COLO829 (cell line): ENCODE measurements at places on chromosomes 6 and 20.

- DNase-seq = peak; percentile 13
Observed at GRCh38 chr6:152338335-152339125, 298.6 kb downstream of the SYNE1 start.

GRCh38 chr6:7809346-7809745 lies 83.4 kb downstream of the BMP6 start:
- DNase-seq = no peak

- peak; percentile 89 for DNase-seq
Observed at GRCh38 chr6:14068133-14068532, 49.4 kb upstream of the CD83 start.

GRCh38 chr6:37690964-37691735 lies 6.5 kb downstream of the MDGA1 start:
- peak; percentile 78 for DNase-seq

DNA sequence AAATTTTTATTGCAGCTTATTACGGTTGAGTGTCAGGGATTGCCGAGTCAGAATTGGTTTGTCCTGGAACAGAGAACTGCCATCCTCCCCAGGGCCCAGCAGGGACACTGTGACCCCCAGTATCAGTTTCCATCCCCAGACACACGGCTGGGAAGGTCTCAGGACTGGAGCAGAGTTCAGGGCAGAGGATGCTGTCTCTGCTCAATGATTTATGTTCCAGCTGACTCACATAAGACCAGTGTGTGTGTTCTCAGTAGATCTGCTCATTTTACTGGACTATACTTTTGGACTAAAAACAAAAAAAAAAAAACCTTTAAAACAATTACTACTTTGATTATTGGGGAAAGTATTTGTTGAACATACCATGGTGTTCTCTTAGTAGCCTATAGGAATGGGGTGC lies 44.2 kb downstream of the FNDC1 start:
- no peak for DNase-seq

DNA sequence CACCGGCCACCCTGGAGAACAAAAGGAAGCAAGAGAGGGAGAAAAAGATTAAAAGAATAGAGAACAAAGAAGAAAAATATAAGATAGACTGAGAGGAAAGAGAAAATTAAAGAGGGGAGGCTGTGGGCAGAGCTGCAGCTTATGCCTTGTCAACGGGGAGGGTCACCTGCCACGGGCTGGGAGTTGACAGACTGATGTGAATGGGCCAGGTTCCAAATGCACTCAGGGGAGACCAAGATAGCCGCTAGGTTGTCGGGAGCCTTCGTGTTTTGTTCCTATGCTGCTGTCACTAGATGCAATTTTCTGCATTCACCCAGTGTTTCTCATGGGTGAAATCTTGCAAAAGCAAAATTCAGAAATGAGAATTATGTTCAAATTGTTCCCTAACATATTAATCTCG lies 119.6 kb upstream of the MTHFD1L start:
- no peak for DNase-seq

DNA sequence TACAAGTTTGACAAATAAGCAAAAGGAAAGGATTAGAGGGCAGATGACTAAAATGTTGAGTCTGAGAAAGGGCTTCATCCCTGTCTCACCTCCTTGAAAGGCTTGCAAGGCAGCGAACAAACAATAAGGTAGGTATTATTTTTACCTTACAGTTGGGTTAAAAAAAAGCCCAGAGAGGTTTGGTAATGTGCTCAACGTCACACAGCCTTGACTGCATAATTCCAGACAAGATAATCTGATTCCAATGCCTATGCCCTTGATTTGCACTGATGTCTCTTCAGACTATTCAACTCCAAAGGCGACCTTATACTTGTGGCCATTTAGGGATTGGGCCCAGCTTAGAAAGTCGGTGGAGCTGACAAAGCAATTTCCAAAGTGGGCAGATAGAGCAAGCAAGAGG lies 1.7 kb downstream of the ARG1 start:
- DNase-seq = no peak

DNA sequence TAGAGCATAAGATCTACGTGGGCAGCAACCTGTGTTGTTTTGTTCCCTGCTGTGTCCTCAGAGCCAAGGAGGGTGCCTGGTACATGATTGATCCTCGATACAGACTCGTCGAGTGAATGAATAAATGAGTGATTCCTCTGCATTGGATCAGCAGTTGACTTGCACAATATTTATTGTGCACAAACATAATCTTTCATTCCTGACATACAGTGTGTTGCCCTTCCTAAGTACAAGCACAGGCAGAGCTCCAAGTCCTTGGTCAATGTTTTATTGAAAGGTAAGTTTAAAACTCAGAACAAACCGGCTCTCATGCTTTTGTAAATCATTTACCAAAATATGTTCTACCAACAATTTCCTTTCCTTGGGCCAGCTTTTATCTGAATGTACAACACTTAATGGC lies 57.4 kb downstream of the STMND1 start:
- no peak for DNase-seq

- DNase-seq = no peak
Observed at GRCh38 chr6:163998496-163998895, 584.0 kb downstream of the QKI start.

DNA sequence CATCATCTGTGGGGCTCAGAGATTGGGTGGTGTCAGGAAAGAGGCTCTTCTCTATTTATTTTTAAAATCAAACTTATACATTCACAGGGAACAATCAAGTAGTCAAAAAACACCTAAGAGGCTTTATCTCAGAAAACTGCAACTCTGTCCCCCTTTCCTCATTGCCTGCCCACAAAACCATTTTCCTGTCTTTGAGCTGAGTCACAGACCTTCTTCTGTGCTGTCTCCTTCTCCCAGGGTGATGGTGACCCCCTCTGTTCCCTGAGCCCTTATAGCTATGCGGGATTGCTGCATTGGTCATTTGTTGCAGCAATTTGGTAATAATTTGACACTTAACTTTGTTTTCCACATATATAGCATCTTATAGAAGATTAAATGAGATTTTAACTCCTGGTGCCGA lies 195.2 kb upstream of the PROKR2 start:
- no peak for DNase-seq

DNA sequence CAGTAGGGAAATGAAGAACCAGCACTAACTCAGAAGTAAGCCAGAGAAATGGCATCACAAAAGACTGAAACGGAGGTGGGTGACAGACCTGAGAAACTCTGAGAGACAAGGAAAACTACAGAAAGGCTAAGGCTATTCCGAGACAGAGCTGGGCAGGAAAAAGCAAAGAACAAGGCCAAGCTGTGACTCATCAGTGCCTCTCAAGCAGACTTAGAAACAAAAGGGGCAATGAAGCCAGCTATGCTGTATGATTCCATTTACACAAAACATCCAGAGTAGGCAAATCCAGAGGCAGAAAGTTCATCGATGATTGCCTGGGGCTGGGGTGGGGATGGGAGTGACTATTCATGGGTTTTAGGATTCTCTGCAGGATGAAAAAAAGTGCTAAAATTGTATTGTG lies 50.0 kb downstream of the SLC23A2 start:
- peak; percentile 100 for DNase-seq

GRCh38 chr6:114055349-114055748 lies 84.4 kb upstream of the HDAC2 start:
- DNase-seq = no peak

GRCh38 chr6:132365281-132365907 lies 35.9 kb downstream of the MOXD1 start:
- peak; percentile 73 for DNase-seq

GRCh38 chr6:132624175-132624574 lies at the start of gene TAAR2:
Gene TAAR2, minus strand, starts transcription at chr6:132624275. Its CDS starts 0 bp downstream, at chr6:132624275.
- DNase-seq = no peak

DNA sequence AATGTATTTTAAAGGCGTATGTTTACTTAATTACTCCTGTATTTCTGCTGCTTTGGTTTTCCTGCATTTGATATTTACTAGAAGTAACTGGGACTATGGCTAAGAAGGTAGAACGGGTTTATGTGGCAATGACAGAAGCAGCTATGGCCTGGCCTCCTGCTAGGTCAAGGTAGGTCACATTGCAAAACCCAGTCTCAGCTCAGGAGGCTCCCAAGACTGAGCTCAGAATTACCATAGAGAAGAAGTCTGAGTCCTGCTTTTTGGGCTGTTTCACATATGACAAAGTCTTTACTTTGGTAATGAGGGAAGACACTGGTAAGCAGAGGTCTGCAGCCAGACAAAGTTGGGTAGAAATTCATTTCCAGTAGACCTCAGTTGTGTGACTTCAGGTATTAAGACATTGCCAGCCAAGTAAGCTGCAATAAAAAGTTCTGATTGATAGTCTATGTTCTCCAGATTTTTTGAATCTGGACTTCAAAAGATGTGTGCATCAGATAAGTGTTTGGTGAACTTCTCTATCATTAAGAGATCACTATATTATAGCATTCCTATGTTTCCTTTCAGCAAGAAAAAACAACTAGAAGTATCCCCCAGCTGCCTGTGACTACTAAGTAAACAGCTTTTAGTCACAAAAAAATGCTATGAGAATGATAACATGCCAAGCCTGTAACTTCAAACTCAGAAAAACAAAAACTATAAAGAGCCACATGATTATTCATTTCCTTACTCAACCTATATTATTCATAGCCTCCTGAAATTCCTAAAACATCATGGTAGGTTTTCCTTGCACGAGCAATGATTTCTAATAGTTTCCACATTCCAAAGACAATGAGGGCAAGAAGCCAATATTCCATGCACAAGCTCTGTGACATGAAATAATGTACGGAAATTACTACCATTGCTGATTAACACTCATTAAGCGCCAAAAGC lies 312.3 kb downstream of the HAO1 start:
- DNase-seq = no peak

- DNase-seq = no peak
Observed at GRCh38 chr6:12336121-12336971, 46.2 kb downstream of the EDN1 start.

- no peak for DNase-seq
Observed at GRCh38 chr6:81589465-81590313, 162.8 kb downstream of the TENT5A start.
